ENCODE measurements at places on chromosomes 7 and 10. TPM values are rescaled to one million over a fixed set of nuclear protein-coding genes. Genes with fewer than 3 reads are reported as not detected.

Gene C7orf33
- total RNA-seq = not detected

Gene ADAM12
- total RNA-seq = 2.9 TPM

Gene CHCHD3
- 72.1 TPM for total RNA-seq

Gene PYROXD2
- 19.8 TPM for total RNA-seq

Gene SPDYE1
- not detected for total RNA-seq

Gene TAS2R4
- total RNA-seq = not detected

Gene TMEM213
- total RNA-seq = not detected

Gene CRYGN
- not detected for total RNA-seq

Gene NXPH1
- total RNA-seq = not detected

Gene NOD1
- total RNA-seq = 6.6 TPM

Gene CABCOCO1
- 1.3 TPM for total RNA-seq

Gene ERVW-1
- total RNA-seq = not detected

Gene NOS3
- total RNA-seq = 4.3 TPM

Gene TRPV6
- not detected for total RNA-seq

Gene EPHA1
- total RNA-seq = 0.17 TPM

Gene CPN1
- total RNA-seq = not detected

Gene DKK1
- 53.1 TPM for total RNA-seq

Gene MMD2
- total RNA-seq = not detected

Gene AIMP2
- total RNA-seq = 78.2 TPM

Gene STEAP2
- total RNA-seq = 6.8 TPM

Gene SPDYE11
- not detected for total RNA-seq

Gene MYO3A
- not detected for total RNA-seq

Gene GET4
- 22.7 TPM for total RNA-seq

Data from bronchus fibroblast of lung (primary cell).